Nucleus accumbens (tissue), 56 donors: ENCODE measurements at places on chromosomes 1 and 21.
A peak's percentile ranks its signal among the peaks of the same experiment; 100 is the strongest.

- no peak for DNase-seq
Measured at GRCh38 chr1:223227486-223228196, 84.6 kb upstream of the TLR5 start.

GRCh38 chr1:167913895-167914496 is at the start of gene ADCY10:
TSS of gene ADCY10 (minus strand) at chr1:167914134. CDS start at chr1:167905140, 8,994 bp downstream.
- DNase-seq: no peak

DNA sequence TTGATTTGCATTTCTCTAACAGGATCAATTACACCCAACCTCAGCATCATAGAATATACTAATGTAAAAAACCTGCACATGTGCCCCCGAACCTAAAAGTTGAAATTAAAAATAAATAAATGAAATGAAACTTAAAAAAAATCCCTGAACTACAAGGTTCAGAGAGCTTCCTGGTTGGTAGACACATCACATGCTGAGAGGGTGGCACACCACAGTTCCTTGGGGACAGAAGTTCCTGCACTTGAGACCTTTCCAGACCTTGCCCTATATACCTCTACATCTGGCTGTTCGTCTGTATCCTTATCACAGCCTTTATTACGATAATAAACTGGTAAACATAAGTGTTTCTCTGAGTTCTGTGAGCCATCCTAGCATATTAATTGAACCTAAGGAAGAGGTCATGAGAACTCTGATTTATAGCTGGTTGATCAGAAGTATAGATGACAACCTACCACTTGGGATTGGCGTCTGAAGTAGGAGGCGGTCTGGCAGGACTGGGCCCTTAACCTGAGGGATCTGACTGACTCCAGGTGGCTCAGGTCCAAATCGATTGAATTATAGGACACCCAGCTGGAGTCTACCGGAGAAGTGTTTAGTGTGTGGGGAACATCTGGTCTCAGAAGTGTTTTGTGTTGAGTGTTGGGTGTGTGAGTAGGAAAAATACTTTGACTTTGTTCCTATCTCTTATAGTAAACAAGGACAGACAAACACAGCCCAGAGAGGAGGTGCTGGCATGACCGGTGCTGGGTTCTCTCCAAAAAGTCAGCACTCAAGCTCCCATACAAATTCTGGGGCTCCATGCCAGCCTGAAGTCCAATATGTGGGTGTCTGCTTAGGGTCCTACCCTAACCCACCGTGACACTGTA is 19.0 kb downstream of the C1orf115 start:
- DNase-seq: no peak

DNA sequence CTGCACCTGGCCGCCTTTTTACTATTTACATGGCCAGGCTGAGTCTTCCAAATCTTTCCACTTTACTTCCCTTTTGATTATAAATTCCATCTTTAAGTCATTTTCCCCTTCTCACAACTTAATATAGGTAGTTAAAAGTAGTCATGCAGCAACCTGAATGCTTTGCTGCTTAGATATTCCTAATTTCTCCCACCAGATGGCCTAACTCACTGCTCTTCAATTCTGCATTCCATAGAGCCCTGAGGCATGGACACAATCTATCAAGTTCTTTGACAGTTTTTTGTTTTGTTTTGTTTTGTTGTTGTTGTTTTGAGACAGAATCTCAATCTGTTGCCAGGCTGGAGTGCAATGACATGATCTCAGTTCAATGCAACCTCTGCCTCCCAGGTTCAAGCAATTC is 21.7 kb upstream of the FAAH start:
- DNase-seq: no peak

DNA sequence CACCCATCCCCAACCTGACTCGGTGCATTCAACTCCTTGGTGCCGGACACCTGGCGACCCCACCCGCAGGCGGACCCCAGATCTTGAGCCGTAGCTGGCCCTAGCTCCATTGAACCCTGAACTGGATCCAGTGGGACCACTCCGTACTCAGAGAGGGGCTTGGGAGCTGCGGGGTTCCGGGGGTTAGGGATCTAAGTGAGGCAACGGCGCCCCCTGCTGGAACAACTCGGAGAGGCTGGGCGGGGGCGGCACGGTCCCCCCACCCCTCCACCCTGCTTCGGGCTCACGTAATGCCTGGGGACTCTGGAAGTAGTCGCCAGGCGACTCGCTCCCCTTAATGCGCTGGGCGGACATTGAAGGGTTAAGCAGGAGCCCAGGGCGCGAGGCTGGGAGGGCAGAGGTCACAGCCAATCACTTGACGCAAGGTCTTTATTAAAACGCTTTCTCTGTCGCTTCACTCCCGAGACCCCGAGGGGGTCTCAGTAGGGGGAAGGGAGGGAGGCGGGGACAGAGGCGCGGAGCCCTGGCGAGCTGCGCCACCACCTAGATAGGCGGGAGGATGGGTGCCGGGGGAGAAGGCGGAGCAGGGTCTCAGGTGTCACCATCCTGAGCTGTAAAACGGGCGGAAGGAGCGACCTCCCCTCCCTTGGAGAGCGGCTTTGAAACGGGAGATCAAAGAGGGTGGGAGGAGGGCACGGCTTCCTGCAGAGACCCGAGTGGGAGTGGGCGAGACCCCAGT is 704 bp upstream of the CRABP2 start:
- DNase-seq: no peak

DNA sequence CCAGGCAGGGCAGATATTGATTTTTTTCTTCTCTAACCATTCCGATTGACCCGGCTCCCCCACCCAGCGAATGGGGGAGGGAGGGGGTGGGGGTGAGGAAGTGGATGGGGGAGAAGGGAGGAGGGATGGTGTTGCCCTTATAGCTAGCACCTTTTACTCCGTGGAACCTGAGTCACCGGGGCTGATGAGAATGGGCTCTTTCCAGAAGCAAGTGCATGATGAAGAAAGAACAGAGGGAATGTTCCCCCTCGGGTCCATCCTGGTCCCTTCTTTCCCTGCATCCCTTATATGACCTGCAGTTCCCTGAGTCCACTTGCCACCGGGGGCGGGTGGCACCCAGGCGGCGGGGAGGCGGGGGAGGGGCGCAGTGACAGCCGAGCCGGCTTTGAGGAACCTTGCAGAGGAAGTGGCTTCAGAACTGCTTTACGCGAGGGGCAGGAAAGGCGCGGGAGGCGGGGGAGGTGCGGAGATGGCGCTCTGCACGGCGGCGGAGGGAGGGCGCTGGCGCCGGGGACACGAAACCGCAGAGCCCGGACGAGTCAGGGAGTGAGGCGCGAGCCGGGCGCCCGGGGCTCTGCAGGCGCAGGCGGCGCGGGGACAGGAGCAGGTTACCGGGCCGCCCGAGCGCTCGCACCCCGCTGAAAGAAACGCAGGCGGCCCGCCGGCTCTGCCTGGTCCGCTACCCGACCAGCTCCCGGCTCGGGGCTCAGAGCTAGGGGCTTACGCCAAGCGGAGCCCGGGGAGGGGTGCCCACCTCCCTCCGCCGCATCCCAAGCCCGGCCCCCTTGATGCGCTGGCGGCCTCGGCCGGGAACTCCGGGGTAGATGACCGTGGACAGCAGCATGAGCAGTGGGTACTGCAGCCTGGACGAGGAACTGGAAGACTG is 49.7 kb downstream of the RASSF5 start:
- peak; percentile 53 for DNase-seq

GRCh38 chr1:24946861-24947658 is 17.0 kb upstream of the RUNX3 start:
- DNase-seq: no peak

DNA sequence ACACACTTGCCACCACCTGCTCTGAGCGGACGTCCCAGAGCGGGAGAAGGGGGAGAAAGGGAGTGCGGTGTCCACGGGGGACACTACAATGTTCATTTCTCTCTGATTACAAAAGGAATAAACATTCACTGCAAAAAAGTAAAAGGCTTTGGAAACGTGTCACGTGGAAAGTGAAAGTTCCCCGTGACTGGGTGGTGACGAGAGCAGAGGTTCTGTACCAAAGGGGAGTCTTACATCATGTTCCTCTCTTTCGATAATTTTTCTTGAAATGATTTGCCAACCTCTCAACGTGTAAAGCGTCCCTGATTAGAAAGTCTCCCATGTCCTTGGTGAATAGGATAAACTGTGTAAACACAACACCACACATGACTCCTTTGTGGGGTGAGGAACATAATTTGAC is 22.0 kb upstream of the PRDM15 start:
- DNase-seq: no peak

DNA sequence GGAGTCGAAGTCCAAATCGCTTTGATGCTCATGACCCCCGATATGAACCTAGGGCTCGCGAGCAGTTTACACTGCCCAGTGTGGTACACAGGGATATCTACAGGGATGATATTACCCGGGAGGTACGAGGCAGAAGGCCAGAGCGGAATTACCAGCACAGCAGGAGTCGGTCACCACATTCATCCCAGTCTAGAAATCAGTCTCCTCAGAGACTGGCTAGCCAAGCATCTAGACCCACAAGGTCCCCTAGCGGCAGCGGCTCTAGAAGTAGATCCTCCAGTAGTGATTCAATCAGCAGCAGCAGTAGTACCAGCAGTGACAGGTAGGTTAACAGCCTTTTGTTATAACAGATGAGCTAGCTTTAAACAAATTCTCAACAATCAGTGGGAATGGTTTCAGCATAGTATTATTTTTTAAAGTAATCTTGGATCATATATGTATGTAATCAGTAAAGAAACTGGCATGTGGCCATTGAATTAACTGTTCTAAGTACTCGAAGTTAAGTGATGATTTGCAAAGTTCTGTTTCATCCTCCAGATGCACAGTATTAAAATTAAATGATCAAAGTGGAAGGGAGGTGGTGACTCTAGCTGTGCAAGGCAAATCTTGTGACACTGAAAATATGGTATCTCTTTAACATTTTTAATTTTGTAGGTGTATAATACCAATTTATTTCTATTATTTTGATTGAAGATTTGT is 29.0 kb downstream of the SPEN start:
- no peak for DNase-seq

GRCh38 chr1:30929135-30929889 is 20.8 kb upstream of the SDC3 start:
- DNase-seq: no peak

DNA sequence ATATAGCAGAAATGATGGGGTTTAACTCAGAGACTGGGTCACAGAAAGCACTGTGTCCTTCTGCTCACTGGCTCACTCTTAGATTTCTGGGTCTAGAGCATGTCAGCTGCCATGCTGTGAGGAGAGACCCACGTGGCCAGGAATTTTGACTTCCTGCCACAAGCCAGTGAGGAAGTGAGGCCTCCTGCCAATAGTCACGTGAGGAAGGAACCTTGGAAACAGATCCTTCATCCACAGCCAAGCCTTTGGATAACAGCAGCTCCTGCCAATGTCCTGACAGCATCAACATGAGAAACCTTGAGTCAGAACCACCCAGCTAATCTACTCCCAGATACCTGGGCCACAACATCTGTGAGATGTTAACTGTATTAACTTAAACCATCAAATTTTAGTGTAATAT is 114.5 kb upstream of the PLPPR5 start:
- DNase-seq: peak; percentile 1

- DNase-seq: no peak
Measured at GRCh38 chr21:34343347-34343746, 20.5 kb upstream of the KCNE2 start.

DNA sequence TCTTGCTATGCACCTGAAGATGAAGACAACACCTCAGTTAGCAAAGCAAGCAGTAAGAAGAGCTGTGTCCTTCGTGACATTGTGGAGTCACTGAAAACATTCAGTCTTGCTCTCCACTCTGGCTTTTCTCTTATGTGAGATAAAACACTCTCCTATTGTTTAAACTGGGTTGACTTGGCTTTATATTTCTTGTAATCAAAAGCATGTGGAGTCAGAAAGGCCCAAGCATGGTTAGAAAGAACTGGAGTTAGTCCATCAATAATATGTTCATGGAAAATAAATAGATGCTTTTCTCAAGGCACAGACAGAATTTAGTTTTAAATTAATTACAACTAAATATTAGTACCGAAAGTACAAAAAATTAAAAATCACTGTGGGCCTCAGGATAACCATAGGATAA is 61.7 kb downstream of the UBE2U start:
- no peak for DNase-seq

- no peak for DNase-seq
Measured at GRCh38 chr1:185488808-185489207, 171.8 kb upstream of the IVNS1ABP start.

GRCh38 chr1:161082996-161083747 is 6.2 kb downstream of the NECTIN4 start:
- DNase-seq: no peak

- DNase-seq: no peak
Measured at GRCh38 chr1:82991569-82991968, 1007.4 kb downstream of the TTLL7 start.

DNA sequence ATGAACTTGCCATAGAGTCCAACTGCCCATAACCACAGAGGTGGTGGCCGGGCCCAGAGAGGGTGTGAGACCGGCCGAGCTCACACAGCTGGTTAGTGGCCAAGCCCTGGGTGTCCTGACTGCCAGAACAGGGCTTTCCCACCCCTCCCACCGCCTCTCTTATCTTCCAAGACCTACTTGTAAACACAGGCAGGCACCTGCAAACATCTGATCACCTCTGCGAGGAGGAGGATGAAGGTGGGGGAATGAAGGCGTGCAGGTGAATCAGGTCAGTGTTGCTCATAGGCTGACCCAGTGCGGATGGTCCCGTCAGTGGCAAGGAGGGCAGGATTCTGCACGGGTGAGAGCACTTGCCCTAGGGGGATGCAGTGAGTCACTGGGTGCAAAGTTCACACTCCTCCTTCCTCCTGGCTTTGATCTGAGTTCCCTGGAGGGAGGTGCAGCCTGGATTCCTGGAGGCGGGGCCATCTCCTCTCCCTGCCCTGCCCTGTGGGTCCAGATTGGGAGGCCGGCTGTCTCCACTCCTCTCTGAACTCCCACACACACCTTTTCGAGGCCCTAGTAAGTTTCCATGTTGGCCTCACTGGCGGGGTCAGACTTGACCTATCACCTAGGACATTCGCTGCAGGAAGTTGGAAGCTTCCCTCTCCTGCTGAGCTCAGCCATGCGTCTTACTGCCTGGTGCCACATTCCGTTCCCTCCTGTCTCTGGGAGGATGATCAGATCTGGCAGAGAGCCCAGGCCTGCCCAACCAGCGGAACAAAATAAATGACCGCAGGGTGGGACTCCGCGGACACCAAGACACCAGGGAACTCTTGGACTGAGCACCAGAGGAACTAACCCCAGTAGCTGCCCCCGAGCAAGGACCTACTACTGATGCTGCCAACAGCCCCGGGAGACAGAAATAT is 7.3 kb downstream of the UQCRHL start:
- DNase-seq: no peak

DNA sequence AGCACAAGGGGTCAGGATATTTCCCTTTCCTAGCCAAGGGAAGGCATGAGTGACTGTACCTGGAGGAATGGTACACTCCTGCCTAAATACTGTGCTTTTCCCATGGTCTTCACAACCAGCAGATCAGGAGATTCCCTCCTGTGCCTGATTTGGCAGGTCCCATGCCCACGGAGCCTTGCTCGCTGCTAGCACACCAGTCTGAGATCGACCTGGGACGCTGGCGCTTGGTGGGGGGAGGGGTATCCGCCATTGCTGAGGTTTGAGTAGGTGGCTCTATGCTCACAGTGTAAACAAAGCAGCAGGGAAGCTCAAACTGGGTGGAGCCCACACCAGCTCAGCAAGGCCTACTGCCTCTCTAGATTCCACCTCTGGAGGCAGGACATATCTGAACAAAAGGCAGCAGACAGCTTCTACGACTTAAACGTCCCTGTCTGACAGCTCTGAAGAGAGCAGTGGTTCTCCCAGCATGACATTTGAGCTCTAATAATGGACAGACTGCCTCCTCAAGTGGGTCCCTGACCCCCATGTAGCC is 486.0 kb upstream of the CHRM3 start:
- no peak for DNase-seq

- DNase-seq: no peak
Measured at GRCh38 chr1:150511551-150511950, 3.6 kb downstream of the ECM1 start.

- DNase-seq: no peak
Measured at GRCh38 chr21:33388188-33388587, 15.0 kb upstream of the IFNGR2 start.
